ENCODE measurements at places on chromosomes 4 and X.

DNA sequence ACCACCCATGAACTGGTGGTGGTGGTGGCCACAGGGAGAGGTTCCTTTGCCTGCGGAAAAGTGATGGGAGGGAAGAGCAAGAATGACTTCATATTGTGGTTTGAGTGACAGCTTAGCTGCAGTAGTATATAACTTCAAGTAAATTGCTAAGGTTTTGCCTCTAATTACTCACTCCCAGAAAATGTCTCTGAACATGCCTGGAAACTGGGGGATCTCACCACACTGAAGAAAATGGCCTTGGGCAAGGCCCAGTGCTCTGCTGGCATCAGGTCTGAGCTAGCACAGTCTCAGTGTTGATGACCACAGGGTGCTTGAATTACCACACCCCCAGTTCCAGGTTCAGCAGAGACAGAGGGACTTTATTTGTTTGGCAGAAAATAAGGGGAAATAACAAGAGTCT lies 2085.4 kb downstream of the ARAP2 start:
- no peak for DNase-seq

GRCh38 chr4:105666693-105667092 lies 41.8 kb downstream of the INTS12 start:
- peak; percentile 67 for DNase-seq

- DNase-seq, result peak; percentile 57
Measured at GRCh38 chr4:176883681-176884418, 91.1 kb upstream of the VEGFC start.

DNA sequence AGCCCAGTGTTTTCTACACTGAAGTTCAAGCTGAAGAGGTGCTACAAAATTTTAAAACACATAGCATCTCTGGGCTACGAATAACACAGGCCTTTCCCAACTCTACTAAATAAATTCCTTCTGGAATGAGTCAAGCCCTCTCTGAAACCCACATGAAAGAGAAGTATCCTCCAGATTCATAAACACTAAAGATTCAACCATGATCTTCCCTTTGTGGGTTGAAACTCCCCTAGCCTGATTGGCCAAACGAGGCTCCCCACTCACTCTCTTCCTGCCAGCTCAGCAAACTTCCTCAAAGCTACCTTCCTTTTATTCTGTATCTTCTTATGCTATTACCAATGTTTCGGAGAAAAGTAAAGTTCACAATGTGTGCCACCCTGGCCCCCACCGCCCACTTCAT lies 95.4 kb downstream of the NKX6-1 start:
- no peak for DNase-seq

GRCh38 chr4:109966891-109967481 lies 54.3 kb downstream of the EGF start:
- DNase-seq, result no peak

- peak; percentile 47 for DNase-seq
Measured at GRCh38 chr4:11669156-11669555, 240.5 kb upstream of the HS3ST1 start.

- no peak for DNase-seq
Measured at GRCh38 chr4:93870876-93871458, 42.4 kb downstream of the ATOH1 start.

GRCh38 chr4:89765966-89766365 lies 71.0 kb downstream of the SNCA start:
- DNase-seq, result peak; percentile 92

- no peak for DNase-seq
Measured at GRCh38 chrX:119755981-119756533, 2.3 kb upstream of the SOWAHD start.

DNA sequence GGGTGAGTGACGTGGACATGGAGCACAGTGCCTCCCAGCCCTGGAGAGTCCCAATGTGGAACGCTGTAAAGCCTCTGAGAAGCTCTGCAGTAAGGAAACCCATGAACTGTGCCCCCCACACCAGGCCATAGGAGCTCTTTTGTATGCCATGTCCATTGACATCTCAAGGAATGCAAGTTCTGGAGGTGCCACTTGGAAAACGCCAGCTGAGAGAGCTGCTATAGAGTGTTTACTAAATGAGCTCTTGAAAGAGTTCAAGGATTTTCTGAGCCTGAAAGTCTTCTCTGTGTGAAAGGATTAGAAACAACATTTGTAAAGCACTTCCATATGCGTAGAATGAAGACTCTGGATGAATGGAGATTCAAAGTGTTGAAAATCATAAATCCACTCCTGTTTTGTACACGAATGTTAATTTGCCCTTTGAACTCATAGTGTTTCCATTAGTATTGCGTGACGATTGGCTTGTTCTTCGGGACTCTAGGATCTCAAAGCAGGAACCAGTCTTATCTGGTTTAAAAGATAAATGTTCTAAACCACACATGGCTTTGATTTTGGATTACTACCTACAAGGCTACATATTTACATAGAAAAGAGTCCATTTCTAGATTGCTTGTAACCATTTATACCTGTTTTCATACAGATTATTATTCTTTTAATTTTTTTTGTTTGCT lies 41.8 kb upstream of the STOX2 start:
- DNase-seq, result no peak

- no peak for DNase-seq
Measured at GRCh38 chrX:102338162-102338561, 91.2 kb downstream of the NXF2 start.

GRCh38 chr4:165319030-165319429 lies 8.4 kb upstream of the MSMO1 start:
- no peak for DNase-seq

GRCh38 chr4:26248647-26249046 lies 72.2 kb upstream of the RBPJ start:
- DNase-seq, result peak; percentile 80

GRCh38 chr4:98516042-98516440 lies 142.4 kb downstream of the TSPAN5 start:
- DNase-seq, result peak; percentile 88

GRCh38 chrX:39808471-39808917 lies 289.3 kb downstream of the BCOR start:
- peak; percentile 79 for DNase-seq

GRCh38 chr4:27000122-27000521 lies 139.5 kb downstream of the STIM2 start:
- no peak for DNase-seq

DNA sequence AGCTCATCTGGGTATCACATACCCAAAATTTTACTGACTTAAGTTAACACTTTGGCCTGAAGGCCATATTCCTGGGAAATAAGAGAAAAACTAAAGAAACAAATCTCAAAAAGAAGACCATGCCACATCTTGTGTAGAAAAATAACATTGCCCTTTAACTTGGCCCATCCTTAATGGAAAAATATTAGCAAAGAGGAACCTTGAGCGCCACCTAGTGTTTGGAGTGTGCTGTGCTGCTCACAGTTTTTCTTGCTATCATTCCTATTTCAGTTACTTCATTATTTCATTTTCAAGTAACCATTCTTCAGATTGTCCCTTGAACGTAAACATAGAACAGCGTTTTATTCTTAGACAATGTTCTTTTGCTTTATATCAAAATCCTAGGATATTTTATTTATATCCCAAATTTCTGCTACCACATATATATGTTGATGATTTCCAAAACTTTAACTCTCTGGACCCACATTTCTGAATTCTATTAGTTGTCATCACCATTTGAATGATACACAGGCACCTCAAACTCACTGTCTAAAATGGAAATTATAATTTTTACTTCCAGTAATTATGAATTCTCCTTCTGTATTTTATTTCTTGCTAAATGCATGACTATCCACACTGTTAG lies 999.0 kb upstream of the ADGRL3 start:
- peak; percentile 71 for DNase-seq

- DNase-seq, result no peak
Measured at GRCh38 chr4:37632836-37633235, 53.3 kb downstream of the RELL1 start.

- DNase-seq, result peak; percentile 92
Measured at GRCh38 chr4:88803600-88804096, 106.0 kb upstream of the NAP1L5 start.

DNA sequence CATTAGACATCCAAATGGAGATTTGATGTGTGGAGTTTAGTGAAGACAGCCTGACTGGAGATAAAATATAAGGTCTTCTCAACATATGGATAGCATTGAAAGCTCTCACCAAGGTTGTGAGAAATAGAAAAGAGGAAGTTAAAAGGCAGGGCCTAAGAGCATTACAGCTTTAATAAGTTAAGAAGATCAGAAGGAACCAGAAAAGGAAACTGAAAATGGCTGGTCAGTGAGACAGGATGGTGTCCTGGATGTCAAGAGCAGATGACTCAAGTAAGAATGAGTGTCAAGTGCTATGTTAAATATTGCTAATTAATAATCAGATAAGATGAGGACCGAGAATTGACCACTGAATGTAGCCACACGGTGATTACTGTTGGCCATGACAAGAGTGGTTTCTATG lies 642.9 kb downstream of the STPG2 start:
- DNase-seq, result no peak

DNA sequence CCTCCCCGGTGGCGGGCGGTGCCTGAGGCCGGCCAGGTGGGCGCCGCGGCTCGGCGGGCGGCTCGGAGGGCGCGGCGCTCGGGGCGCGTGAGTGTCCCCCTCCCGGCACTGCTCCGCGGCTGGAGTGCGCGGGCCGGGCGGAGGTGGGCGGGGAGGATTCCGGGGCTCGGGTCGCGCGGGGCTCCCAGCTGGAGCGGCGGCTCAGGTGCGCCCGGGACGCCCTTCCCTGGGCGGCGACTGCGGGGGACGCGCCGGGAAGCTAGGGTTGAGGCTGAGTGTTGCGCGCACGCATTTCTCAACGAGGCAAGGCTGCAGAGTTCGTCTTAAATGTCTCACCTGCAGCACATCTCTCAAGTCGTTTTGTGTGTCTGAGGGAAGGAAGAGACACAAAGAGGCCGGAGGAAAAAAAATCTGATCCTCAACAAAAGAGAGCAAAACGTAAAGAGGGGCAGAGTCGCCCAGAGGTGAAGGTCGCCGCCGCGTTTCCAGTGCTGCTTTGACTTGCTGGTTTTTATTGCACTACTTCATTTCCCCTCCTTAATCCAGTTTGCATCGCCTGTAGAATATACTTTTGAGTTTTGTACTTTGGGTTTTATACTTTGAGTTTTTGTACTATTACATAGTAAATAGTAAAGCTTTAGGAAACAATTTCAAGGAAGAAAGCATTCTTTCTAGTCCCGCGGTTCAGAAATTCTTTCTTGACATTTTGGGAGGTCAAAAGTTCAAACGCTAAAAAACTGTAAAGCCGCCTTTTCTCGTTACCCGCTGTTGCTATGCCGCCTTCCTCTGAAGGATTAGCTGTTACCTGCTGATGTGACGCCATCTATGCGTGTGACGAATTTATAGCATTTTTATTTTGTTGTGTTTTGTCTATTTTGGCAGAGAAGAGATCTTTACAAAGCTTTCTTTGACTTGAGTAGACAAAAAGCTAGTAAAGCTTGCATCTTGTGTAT lies 106.5 kb upstream of the STOX2 start:
- no peak for DNase-seq

DNA sequence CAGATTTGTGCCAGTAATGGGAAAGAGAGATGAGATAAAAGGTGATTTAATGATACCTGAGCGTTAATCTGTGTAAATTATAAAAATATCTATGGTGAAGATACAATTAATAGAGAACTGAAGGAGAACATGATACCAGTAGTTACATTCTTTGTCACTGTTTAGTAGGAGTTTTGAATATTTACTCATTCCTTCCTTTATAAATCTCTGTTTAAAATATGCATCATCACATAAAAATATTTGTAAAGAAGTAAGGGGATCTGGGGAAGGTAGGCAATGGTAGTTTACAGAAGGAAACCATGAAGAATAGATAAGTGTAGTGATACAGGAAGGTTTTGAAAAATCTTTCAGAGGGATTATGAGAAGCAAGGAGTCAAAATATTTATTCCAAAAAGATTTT lies 190.6 kb upstream of the PCDH18 start:
- DNase-seq, result no peak

GRCh38 chr4:180557348-180557747 lies 1685.9 kb upstream of the TENM3 start:
- DNase-seq, result no peak

- DNase-seq, result no peak
Measured at GRCh38 chr4:85078016-85078415, 111.5 kb upstream of the WDFY3 start.

DNA sequence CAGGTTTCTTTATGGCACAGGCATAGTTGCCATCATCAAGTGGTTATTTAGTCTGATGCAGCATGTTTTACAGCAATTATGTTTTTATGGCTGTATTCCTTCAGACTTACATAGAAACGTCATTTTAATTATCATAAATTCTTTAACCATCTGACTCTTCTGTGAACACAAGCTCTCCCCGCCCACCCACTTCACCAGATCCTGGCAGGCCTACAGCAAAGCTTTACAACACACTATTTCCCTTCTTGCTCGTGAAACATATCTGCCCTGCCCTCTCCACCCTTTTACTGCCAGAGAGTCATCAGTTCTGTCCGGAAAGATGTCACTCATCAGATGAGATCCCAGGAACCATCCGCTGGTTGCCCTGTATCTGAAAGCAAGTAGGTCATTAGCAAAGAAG lies 120.5 kb downstream of the HS6ST2 start:
- DNase-seq, result no peak

- no peak for DNase-seq
Measured at GRCh38 chrX:31329298-31329697, 257.5 kb upstream of the FTHL17 start.

- DNase-seq, result no peak
Measured at GRCh38 chr4:3429651-3430050, 12.1 kb upstream of the HGFAC start.

DNA sequence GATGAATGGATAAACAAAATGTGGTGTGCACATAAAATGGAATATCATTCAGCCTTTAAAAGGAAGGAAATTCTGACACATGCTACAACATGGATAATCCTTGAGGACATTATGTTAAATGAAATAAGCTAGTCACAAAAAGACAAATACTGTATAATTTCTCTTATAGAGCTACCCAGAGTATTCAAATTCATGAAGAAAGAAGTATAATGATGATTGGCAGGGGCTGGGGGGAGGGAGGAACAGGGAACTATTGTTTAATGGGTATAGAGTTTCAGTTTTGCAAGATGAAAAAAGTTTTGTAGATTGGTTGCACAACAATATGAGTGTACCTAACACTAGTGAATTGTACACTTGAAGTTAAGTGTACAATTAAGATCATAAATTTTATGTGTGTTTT lies 153.9 kb upstream of the STK26 start:
- no peak for DNase-seq

DNA sequence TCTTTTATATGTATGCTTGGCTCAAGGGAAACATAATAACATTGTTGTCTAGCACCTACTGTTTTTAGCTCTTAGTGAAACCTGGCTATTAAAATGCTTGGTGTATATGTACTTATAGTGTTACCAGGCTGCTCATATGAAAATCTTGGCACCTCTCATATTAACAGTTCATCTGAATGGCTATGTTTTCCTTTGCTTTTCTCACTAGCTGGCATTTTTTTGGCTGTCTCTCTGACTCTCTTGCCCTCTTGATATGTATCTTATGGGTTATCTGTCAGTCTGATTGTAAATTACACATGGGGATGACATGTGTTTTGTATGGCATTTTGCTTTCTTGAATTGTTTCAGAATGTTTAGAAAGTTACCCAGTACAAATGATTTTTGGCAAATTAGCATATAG lies 158.0 kb downstream of the ARHGAP24 start:
- DNase-seq, result no peak

GRCh38 chrX:29941287-29941686 lies 274.1 kb upstream of the MAGEB2 start:
- peak; percentile 47 for DNase-seq

- DNase-seq, result no peak
Measured at GRCh38 chrX:16028576-16028975, 94.8 kb upstream of the GRPR start.

GRCh38 chr4:173413036-173413435 lies 14.1 kb upstream of the SCRG1 start:
- DNase-seq, result peak; percentile 94

Measured in fibroblast of pulmonary artery (primary cell).